ENCODE measurements at places on chromosomes 7 and 10.

DNA sequence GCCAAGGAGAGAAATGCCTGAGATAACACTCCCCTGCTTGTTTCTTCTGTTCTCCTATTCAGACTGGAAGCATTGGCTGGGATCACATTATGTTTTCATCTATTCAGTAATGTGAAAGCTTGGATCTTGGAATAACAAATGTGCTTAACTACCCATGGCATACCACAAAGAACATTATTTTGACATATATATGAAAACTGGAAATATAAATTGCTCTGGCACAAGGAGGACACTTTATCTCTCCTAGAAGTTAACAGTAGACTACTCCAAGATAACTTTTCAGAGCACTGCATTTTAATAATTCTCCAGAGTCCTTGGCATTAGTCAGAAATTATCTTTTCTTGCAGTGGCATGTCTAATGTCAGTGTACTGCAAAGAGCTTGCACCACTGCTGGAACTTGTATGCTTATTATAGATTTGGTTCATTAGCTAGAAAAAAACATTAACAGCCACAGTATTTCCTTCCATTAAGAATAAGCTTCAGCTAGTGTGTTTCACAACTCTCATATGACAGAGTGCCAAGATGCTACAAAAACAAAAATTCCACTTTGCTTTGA is 169.3 kb upstream of the LRRN3 start:
- DNase-seq, result no peak

- DNase-seq, result no peak
These were observed 319.1 kb upstream of the TMEM229A start for GRCh38 chr7:124351950-124352349.

GRCh38 chr10:17841050-17841449 is 31.9 kb downstream of the MRC1 start:
- DNase-seq, result no peak

- DNase-seq, result no peak
These were observed 41.7 kb upstream of the DPYSL4 start for GRCh38 chr10:132145002-132145401.

GRCh38 chr7:72217151-72217550 is 195.0 kb downstream of the CALN1 start:
- DNase-seq, result no peak

DNA sequence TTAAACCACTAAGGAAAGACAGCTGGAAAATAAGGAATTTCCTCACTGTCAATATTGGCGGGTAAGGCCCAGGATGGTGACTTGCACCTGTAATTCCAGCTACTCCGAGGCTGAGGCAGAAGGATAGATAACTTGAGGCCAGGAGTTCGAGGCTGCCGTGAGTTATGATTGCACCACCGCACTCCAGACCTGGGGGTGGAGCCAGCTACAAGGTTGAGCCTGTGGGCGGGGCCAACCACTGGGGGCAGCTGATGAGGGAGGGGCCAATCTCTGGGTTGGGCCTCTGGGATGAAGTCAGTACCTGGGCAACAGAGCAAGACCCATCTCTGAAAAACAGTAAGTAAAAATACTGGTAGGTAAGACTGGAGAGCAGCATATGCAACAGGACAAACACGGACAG is 80.1 kb upstream of the ADO start:
- no peak for DNase-seq

All from GM10248 (cell line).